ENCODE measurements at places on chromosomes 16 and 17.

- peak; percentile 68 for DNase-seq
These were observed 228.6 kb downstream of the ZFHX3 start for GRCh38 chr16:72819345-72819744.

DNA sequence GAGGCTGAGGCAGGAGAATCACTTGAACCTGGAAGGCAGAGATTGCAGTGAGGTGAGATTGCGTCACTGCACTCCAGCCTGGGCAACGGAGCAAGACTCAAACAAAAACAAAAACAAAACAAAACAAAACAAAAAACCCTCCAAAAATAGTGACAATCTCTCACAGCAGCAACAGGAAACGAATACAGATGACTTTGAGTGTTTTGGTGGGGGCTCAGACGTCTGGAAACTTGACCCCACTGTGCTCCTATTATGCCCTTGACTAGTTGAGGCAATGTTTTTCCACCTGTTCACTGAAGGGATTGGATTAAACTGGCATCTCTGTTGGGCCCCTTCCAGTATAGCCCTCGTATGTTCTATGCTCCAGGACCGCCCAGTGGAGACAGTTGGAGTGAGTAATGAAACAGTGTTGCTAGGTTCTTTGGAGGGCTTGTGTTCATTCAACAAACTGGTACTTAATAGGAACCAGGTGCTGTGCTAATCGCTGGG lies 167.0 kb downstream of the UTP18 start:
- no peak for DNase-seq

DNA sequence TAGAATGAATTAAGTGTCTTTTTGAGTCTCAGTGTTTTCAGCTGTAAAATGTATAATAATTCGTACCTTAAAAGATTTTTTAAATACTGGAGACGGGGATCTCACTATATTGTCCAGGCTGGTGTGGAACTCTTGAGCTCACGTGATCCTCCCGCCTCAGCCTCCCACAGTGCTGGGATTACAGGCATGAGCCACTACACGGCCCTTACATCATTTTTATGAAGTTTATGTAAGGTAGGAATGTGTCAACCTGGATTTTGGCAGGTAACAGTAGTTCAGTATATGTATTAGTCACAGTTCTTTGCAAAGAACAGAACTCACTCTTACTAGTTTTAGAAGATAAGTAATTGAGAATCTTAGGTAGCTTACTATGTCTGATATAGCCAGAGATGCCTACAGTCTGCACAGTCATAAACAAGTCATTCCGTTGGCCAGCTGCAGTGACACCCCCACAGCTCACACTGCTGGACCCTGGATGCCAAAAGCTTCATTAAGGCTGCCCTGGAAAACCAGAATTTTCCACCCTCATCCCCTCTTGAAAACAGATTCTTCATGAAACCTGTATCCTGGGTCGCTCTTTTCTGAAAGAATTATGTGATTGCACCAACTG lies 583 bp upstream of the COX6A2 start:
- DNase-seq: peak; percentile 34

GRCh38 chr16:48901712-48902374 lies 291.9 kb upstream of the N4BP1 start:
- no peak for DNase-seq

GRCh38 chr16:57626420-57627170 lies 1.8 kb upstream of the ADGRG1 start:
- DNase-seq: no peak

DNA sequence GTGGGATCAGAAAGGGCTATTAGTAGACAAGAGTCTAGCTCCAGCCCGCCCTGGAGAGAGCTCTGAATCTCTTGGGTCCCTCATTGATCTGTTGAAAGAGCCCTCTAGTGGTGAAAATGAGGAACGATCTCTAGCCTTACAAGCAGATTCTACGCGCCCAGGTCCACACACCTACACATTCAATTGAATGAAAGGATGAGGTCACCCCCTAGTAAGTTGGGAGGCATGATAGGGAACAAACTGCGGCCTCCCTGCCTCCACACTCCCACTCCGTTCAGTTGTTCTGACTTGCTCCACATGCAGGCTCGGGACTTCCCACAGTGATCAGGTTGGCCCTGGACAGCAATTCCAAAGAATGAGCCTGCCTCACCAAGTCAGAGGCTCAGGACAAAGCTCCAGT lies 2.9 kb upstream of the CACNG3 start:
- peak; percentile 60 for DNase-seq

DNA sequence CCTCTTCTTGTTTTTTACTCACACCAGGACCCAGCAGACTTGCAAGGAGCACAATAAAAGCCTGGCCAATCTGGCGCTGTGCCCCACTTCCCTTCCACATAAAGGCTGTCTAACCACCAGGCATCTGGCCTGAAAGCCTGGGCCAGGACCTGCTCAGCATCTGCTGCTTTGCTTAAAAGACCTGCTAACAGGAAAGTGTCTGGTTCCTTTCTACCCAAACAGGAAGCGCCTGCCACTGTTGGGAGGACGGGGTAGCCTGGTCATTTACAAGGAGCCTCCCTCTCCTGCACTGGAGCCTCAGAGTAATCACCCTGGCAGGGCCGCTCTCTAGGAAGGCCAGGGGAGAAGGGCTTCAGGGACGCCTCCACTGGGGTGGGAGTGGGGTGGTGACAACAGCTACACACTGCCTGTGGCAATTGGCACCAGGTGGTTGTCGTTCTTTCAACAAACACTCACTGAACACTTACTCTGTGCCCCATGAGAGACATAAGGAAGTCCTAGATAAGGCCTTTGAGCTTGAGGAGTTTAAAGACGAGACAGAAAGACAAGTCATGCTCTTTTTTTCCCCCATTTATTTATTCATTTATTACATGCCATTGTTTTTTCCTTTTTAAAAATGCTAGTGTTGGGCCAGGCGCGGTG lies 6.3 kb upstream of the MMP28 start:
- no peak for DNase-seq

GRCh38 chr17:62824290-62825131 lies 16.4 kb upstream of the MARCHF10 start:
- peak; percentile 94 for DNase-seq

DNA sequence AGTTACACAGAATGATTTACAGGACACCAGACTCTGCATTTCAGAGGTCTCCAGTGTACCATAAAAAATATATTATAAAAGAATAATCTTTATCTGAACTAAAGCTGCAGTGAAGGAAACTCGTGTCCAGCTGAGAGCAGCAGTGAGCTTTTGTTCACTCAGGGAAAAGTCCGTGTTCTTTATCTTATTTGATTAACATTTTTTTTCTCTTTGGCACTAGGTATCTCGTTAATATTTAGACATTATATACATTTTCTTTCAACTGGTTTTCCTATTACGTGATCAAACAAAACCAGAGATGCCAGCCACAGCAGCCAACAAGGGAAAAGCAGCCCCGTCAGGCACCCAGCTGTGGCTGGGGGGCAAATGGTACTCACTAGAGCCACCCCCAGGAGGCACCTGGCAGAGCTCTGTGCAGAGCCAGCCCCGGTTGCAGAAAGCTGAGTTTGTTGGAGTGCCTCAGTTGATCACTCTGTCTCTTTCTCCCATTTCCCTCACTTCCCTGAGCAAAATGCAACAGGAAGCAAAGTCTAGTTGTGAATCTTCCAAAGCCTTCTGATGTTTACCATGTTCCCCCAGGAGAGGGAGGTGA lies 1.1 kb upstream of the HS3ST4 start:
- no peak for DNase-seq

- DNase-seq: no peak
These were observed 13.9 kb downstream of the PER1 start for GRCh38 chr17:8138374-8138671.
